ENCODE measurements at places on chromosomes 7 and 10.

- DNase-seq: no peak
Observed at GRCh38 chr7:134727711-134728110, 51.7 kb upstream of the CALD1 start.

DNA sequence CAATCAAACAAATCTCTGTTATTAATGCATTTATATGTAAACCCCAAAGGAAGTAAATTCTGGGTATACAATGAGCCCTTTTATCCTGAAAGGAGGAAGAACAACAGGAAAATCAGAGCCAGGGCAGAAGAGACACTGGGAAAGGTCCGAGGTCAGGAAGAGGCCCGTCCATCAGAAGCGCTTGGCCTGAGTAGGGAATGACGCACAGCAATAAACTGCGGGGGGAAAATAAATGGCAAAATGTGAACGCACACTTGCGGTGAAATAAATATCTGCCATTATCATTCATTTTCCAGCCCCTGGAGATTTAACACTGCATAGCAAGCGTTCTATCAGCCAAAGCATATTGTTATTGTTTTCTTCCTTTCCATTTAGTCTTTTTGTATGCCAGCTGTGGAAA, 243.4 kb downstream of the COBL start:
- no peak for DNase-seq

DNA sequence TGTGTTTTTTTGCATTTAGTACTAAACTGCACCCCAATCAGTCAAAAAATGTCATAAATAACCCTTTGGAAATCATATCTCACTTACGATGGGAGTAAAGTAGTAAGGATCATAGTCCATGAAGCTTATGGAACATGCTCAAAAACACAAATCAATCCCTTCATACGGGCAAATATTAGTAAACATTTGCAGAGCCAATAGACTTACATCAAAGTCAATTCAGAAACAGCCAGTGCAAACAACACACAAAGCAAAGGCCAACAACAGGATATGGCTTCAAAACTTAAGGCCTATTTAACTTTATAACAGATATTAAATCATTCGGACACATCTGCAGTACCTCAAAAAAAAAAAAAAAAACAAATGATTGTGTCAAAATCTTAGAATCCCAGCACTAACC, 32.1 kb downstream of the SGCE start:
- no peak for DNase-seq

GRCh38 chr7:51455513-51455912, 138.9 kb upstream of the COBL start:
- DNase-seq: no peak

GRCh38 chr7:1787241-1787640, 117.2 kb downstream of the ELFN1 start:
- DNase-seq: no peak

- no peak for DNase-seq
Observed at GRCh38 chr7:37052705-37053104, 328.4 kb upstream of the AOAH start.

GRCh38 chr7:145212050-145212449, 376.2 kb upstream of the TPK1 start:
- no peak for DNase-seq

GRCh38 chr10:51691135-51691534, 8.3 kb downstream of the CSTF2T start:
- DNase-seq: no peak

GRCh38 chr10:116716381-116716780, 26.0 kb downstream of the HSPA12A start:
- DNase-seq: no peak

- no peak for DNase-seq
Observed at GRCh38 chr10:132145002-132145401, 41.7 kb upstream of the DPYSL4 start.

GRCh38 chr7:70775570-70776156, 356.3 kb upstream of the GALNT17 start:
- DNase-seq: no peak

DNA sequence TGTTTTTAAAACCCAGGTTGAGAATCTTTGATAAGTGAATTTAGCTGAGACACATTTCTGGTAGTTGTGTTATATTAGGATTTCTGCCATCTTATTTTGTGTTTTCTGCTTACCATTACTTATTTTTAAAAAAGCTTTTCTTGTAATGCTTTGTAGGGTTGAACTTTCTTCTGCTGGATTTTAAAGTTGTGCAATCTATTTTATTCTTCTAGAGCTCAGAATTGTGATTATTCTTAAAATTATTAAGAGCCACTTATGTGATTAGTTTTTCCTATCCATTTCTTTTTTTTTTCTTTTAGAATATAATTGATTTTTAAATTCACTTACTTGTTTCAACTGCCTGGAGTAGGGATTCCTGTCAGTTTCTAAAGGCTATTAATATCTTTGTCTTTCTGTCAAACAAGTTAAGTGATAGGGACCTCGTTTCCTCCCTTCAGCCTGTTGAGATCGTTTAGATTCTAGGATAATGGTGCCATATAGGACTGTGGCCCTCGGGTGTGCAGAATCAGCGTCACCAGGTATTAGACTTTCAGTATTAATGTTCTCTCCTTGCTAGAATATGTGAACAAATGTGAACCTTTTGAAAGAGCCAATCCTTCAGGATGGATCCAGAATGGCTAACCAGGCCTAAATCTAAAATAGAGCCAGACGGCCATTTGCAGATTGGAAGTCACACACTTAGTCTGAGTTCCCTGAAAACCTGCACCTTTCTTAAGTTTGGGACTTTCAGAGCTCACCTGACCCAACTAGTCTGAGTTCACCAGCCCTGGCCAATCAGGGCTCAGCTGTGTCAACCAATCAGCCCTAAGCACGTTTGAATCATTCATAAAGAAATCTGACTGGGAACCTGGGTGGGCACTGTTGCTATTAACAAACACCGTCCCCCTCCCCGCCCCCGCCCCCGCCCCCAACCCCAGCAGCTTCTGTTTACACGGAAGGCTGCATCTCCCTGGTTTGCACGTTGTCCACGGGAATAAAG, 26.2 kb downstream of the CUX1 start:
- DNase-seq: no peak

- DNase-seq: no peak
Observed at GRCh38 chr7:2070151-2070763, 162.5 kb downstream of the MAD1L1 start.

DNA sequence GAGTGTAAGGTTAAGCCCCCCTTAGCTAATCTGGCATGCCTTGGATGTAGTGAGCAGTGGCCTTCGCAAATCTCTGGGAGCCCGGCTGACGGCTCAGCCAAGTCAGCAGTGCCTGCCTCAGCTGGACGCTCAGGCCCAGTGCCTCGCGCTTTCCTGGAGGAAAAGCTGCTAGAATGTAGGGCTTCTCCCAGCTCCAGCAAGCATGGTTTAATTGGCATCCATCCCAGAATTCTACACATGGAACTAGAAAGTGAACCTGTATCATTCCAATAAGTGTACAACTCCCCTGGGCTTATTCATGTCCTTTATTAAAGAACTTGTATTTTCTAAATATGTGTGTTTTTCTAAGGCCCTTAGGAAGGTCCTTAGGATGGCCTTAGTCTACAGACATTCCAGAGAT, 287.8 kb upstream of the SHH start:
- no peak for DNase-seq

DNA sequence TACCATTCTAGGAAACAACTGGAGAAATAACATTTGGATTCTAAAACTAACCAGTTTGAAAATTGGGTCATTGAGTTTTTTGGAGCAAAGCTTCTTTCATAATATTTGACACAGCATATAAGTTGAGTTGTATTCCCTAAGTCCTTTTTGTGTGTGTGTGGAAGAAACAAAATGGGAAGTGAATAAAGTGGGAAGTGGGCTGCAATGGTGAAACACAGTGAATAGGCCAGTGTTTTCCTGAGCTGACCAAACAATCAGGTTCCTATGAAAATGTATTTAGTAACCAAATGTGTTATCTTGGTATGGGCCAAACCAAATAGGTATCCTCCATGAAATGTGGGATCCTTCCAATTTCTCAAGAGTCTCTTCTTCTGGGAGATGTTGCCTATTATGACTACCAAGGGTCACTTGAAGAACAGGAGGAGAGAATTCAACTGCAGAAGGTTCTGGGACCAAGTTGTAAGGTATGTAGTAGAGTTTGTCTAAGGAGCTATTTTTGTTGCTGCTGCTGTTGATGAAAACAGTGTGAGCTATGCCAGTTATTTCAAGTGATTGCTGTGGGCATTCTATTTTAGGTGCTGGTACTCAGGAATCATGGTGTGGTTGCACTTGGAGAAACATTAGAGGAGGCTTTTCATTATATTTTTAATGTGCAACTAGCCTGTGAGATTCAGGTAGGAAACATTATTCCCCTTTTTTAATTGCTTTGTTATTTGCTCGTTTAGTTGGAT, 88.3 kb upstream of the MXI1 start:
- DNase-seq: no peak

DNA sequence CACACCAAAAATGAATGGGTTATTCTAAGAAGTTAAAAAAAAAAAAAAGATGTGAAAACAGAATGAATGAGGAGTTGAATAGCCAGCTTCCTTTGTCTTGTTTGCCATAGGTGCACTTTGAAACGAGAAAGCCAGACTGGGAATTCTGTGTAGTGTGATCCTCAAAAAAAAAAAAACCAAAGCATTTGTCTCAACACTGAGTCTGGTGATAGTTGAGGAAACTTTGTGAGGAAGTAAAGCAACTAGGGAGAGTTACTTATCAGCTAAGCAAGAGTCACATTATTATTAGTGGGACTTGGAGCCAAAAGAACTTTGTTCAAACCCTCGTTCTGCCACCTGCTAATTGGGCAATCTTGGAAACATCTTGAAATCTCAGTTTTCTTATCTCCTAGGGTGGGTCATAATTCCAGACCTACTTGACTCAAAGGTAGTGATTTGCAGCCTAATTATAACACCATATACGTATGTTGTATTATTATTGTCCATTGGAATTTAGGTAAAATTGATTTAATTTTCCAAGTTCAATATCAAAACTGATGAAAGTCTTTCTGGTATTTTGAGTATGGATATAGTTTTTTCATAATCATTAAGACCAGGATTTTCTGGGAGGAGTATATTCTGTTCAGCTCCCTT, 99.8 kb upstream of the GJD4 start:
- no peak for DNase-seq

GRCh38 chr7:255721-256361, 34.1 kb upstream of the FOXL3 start:
- DNase-seq: no peak

DNA sequence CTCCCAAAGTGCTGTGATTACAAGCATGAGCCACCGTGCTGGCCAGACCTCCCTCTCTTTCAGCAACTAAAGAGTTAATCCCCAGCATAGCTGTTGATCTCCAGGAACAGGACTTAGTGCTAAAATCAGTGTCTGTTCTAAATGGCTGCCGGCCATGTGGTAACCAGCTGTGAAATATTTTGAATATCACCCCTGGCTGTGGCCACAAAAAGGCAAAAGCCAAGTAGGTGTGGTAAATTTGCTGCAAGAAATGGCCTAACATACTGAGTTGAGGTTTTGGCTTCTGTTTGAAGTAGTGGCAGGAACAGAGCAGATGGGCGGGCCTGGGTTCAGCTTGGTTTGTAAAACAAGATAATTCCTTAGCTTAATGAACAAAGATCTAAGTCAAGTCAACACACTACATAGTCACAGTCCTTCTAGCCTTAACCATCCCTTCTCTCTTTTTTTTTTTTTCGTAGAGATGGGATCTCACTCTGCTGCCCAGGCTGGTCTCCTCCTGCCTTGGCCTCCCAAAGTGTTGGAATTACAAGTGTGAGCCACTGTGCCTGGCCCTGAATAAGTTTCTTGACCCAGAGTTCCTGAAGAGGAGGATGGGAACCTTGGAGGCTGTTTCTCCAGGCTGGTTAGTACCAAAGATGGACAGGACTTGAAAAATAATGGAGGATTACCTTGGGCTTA, 22.7 kb upstream of the AGFG2 start:
- DNase-seq: peak; percentile 71

GRCh38 chr7:26857506-26858240, 6.7 kb downstream of the SKAP2 start:
- peak; percentile 5 for DNase-seq

- DNase-seq: no peak
Observed at GRCh38 chr7:69605070-69605469, 6.8 kb downstream of the AUTS2 start.

Measured in naive thymus-derived CD8-positive, alpha-beta T cell (primary cell).